ENCODE measurements at places on chromosomes 5 and 9.

- no peak for DNase-seq
Observed at GRCh38 chr5:142779163-142779840, 9.1 kb downstream of the ARHGAP26 start.

GRCh38 chr9:123776708-123777537, 153.0 kb downstream of the DENND1A start:
- no peak for DNase-seq

GRCh38 chr5:56717253-56717987, 97.9 kb upstream of the MAP3K1 start:
- no peak for DNase-seq

DNA sequence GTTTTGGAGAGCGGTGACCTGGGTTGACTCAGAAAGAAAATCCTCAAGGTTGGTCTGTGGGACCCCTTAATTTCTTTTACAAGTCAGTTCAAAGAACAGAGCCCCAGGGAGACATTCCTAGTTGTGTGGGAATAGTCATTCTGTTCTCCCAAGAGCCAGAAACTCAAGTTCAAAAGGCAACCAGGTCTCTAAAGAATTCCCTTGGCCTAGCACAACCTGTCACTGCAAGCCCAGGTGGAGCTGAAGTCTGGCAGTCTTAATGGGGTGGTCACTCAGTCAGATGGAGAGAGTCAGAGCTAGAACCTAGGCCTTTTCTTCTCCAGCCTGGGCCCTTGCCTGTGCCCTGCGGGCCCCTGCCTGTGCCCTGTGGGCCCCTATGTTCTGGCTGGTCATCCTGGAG, 37.5 kb upstream of the CDKN2AIPNL start:
- DNase-seq = no peak

DNA sequence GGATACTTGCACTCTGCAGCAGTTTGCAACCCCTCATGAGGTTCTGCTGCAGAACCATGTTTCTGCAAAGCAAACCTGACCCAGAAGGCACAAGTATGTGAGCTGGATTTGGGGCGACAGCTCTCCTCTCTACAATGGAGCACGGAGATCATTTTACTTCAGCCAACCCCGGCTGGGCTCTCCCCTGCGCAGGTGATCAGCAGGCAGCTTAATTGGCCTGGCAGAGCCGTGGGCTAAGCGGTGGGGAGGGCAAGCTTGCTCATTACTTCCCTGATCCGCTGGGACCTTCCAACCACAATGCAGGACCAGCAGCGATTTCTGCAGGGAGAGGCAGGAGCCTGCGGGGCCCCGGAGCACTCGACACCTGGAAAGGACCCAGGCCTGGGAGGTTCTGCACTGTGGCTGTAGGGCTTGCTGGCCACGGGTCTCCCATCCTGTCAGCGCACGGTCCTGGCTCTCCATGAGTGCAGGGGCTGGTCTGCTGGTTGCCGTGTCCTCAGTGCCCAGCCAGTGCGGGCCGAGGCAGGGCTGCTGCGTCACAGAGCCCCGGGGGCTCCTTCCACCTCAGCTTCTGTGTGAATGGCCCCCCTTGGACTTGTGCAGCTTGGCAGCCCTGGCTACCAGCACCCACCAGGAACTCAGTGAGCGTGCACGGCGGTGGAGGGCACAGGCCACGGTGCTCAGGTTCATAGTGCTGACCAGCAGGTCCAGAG, 51.8 kb upstream of the RAPGEF1 start:
- no peak for DNase-seq

DNA sequence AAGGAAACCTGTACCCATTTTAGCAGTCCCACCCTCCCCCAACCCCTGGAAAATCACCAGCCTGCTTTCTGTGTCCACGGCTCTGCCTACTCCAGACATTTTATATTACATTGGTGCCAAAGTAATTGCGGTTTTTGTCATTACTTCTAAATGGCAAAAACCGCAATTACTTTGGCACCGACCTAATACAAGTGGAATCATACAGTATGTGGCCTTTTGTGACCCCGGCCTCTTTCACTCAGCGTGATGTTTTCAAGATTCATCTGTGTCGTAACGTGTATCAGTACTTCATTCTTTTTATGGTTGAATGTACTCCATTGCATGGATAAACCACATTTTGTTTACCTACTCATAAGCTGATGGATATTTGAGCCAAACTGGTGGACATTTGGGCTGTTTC, 9.7 kb upstream of the ORM1 start:
- DNase-seq = no peak

DNA sequence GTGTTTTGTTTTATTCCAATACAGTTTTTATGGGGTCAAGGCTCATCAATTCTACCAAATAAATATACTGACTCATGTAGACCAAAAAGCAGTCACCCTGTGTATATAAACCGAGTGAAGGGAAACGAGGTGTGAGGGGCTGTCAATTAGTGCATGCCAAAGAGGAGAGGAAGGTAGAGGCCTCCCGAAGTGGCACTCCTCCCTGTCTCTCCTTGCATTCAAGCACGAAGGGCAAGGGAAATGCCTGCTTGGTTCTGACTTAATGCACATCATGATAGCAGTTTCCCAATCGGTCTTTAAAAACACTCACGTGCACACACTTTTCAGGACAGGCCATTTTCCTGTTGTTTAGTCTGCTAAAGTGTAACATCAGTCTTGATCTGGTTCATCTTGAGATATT, 125.6 kb upstream of the SLCO6A1 start:
- no peak for DNase-seq

- DNase-seq = no peak
Observed at GRCh38 chr9:81562231-81563019, 126.9 kb downstream of the TLE1 start.

DNA sequence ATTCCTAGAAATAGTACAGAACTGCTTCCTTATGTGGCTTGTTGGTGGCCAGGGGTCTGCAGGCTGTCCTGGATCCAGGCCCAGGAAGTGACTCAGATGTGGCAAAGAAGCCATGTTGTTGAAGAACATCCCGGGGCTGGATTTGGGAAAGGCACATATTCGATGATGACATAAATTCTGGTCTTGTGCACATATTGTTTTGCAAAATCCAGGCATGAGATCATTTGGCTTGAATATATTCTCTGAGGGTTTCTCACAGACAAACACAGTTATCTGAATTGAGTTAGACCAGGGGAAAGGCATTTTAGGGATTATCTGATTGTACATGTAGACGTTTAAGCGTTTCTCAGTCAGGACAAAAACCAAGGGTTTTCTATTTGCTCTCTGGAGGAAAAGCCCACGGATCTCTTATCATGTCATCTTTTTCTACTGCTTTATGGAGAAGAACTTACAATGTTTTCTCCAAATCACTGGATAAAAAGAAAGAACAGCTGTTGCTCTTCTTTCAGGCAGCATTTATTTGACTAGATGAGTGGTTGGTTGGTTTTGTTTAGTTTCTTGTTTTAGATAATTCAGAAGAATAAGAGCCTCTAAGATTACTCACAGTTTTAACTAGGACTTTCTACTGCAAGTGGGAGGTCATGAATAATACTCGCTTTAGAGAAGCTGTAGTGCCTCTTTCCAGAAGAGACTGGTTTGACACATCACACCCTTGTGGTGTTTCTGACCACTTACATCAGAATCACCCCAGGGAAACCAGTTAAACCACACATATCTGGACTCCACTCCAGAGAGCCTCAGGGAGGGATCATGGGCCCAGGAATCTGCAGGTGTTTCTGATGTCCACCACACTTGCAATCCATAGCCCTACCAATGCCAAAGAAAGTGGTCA, 29.5 kb upstream of the LHFPL2 start:
- no peak for DNase-seq

- no peak for DNase-seq
Observed at GRCh38 chr9:35203528-35203927, 41.7 kb downstream of the UNC13B start.

Measured in esophagus squamous epithelium (tissue), 5 donors.